ENCODE measurements at places on chromosomes 6 and 20.

- DNase-seq = no peak
Observed at GRCh38 chr20:31824554-31825313, 5.6 kb downstream of the MYLK2 start.

- no peak for DNase-seq
Observed at GRCh38 chr6:85166114-85166741, 283.7 kb upstream of the NT5E start.

DNA sequence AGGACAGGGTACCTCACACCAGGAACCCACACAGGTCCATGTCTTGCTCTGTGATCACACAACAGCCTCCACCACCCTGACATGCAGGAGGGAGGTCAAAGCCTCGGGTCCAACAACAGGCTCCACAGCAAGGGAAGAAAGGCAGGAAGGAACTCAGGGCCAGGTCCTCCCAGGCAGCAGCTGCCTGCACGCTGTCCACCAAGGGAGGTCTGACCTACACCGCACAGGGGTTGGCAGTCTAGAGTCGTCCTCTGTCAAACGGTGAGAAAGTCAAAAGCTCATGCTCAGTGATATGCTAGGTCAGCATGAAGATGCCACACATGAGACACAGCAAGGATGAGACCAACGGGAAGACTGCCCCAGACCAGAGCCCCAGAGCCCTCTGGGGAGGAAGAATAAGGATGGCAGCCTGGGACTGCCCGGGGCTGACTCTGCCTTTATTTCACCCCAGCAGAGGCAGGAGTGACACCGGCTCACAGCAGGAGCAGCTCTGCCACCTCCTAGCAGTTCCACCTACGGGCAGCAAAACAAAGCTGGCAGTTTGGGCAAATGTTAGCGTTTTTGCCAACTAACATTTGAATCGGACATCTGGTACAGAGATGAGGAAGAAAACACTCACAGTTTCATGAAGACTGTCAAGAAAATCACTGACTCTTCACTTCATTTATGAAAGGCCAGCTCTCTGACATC lies 8.5 kb downstream of the GMEB2 start:
- DNase-seq = no peak

GRCh38 chr6:111548368-111548767 lies 57.3 kb downstream of the TRAF3IP2 start:
- no peak for DNase-seq

DNA sequence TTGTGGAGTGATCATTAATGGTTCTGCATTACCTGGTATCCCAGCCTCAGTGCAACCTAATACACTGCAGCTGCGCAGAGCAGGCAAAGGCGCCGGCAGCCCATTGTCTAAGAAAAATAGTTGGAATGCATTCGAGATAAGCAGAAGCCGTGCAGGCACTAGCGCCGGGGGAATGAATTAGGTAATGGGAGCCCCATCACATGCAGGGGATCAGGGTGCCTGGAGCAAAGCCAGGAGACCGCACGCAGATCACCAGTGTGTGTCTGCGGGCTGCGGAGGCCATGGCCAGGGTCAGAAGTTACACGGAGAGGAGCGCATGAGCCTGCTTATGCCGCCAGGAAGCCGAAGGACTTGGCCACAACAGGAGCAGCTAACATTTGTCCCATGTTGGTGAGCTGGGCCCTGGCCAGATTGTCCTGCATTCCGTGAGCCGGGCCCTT lies 156.8 kb downstream of the DLL1 start:
- no peak for DNase-seq

DNA sequence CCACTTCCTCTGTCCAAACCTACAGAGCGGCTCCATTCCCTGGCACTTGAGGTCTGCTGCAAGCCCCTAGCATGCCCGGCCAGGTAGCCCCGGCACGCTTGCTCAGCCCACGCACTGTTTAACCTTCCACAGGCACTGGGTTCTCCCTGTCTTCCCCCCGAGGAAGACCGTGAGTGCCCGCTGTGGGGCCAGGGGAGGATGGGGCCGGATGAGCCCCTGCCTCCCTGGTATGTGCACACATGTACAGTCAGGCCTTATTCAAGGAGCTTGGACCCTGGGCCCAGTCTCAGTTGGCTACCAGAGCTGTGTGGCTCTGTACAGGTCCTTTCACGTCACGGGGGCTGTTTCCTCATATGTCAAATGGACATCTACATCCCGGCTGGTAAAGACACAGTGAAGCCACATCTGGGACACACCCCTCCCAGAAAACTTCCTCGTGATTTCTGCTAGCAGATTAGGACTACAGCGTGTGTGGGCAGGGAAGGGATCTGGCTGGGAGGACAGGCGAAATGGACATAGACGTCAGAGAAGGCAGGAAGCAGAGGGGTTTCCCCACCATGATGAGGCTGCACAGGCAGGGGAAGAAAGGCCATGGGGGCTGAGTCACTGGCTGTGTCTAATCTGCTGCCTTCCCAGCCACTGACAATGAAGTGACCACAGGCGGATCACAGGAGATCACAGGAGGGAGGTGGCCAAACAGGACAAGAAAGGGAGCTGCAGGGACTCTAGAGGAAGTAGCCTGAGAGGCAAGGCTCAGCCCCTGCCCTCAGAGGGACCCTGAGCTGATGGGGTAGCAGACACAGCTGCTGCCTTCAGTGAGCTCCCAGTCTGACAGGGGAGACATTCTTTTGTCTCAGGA lies 62.9 kb downstream of the MRPL14 start:
- no peak for DNase-seq

DNA sequence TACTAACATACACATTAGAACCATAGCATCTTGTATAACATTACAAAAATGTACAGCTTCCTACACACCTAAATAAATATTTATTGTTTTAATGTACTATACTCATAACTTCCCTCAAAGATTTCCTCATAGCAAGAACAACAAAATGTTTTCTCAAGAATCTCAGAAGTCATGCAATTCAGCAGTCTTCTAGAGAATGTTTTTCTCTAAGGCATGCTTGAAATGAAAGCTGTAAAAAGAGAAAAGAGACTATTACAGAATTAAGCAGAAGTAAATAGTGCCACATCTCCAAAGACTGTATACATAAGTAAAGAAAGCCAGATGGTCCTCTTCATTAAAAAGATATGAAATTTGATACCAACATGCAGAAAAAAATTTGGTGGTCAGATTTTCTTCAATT lies 672.2 kb downstream of the EPM2A start:
- DNase-seq = no peak

- no peak for DNase-seq
Observed at GRCh38 chr6:14085176-14085787, 32.3 kb upstream of the CD83 start.

GRCh38 chr6:4678506-4679300 lies 97.5 kb upstream of the CDYL start:
- DNase-seq = no peak
